Activated CD8-positive, alpha-beta T cell treated with anti-CD3 and anti-CD28 coated beads for 36 hours (primary cell): ENCODE measurements at places on chromosomes 7 and 10. TPM values are rescaled to one million over a fixed set of nuclear protein-coding genes. Genes with fewer than 3 reads are reported as not detected.

The HNRNPF gene
- 442 TPM for total RNA-seq

The C1GALT1 gene
- total RNA-seq, result 39.5 TPM

The AKR1C4 gene
- total RNA-seq, result not detected

The EZH2 gene
- total RNA-seq, result 114 TPM

The NKX2-3 gene
- not detected for total RNA-seq
